ENCODE measurements at places on chromosomes 4 and X.

DNA sequence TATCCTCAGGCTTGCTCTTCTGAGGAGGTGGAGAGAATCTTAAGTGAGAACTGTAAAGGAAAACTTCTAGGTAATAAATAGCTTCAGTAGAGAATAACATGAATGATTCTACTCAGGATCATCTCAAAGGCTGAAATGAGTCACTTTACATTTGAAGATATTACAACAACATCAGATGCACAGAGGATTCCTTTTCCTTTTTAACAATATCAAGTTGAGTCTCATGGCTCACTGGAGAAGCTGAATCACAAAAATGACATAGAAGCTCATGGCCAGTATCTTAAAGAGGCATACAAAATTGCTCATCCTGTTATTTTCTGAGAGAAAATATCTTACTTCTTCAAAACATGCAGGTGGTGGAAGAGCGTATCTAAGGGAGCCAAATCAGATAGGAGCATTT is 72.5 kb upstream of the EMCN start:
- no peak for DNase-seq

DNA sequence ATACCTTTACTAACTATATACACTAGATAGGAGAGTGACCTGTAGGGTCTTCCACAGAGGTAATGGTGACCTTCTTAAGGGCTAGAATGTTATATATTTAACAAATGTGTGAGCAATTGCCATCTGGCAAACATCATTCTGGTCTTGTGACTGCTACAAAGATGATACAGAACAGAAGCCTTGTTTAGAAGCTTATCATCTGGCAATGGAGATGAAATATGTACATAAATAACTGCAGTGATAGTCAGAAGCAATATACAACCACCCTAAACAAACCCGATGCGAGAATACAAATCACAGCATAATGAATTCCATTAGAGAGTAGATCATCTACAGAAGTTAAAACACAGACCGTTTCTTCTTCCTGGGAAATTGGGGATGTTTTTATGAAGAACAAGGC is 952.7 kb upstream of the SLIT2 start:
- no peak for DNase-seq

DNA sequence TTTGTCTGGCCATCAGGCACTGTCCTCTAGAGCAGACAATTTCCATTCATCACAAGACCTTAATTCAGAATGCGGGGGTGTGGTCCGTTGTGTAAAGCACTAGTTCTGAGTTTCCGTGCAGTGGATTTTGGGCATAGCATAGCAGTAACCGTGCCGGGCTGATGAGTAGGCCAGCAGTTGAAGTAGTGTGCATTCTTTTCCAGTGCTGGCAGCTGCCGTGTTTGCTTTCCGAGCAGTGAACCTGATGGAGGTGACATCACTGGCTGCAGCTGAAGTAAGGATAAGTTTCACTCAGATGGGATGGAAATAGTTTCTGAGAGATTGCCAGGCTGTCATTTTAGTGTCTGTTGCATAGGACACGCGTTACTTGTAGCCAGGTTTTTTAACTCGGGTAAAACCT is 107.0 kb upstream of the STIM2 start:
- no peak for DNase-seq

- DNase-seq: no peak
Observed at GRCh38 chr4:11348449-11349088, 80.1 kb downstream of the HS3ST1 start.

- DNase-seq: no peak
Observed at GRCh38 chr4:14269824-14270223, 642.3 kb upstream of the BOD1L1 start.

DNA sequence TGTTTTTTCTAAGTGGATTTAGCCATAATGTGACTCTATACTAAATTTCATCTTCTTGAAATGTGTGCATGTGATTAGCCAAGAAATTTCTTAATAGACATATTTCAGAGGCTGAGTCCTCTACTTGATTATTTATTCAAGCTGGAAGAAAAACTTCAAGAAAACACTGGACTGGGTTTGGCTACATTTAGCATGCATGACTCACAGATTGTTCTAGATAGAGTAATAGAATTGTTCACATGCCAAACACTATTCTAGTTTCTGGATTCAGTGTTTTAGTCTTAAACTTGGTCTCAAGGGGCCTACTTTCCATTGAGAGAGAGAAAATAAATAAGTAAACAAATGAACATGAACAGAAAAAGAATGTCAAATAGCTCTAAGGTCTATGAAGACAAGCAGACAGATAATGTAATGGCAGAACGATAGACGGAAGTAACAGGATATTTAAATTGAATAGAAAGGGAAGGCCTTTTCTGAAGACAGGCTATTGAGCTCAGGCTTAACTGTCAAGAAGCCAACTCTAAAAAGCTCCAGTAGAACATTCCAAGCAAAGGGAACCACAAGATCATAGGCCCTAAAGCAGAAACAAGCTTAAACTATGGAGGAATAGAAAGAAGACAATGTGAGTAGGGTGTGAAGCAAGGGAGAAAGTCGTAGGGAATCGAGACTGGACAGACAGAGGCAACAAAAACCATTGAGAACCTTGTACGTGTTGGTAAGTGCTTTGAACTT is 104.6 kb downstream of the TMEM144 start:
- no peak for DNase-seq

GRCh38 chr4:98358630-98359248 is 97.6 kb downstream of the RAP1GDS1 start:
- no peak for DNase-seq

DNA sequence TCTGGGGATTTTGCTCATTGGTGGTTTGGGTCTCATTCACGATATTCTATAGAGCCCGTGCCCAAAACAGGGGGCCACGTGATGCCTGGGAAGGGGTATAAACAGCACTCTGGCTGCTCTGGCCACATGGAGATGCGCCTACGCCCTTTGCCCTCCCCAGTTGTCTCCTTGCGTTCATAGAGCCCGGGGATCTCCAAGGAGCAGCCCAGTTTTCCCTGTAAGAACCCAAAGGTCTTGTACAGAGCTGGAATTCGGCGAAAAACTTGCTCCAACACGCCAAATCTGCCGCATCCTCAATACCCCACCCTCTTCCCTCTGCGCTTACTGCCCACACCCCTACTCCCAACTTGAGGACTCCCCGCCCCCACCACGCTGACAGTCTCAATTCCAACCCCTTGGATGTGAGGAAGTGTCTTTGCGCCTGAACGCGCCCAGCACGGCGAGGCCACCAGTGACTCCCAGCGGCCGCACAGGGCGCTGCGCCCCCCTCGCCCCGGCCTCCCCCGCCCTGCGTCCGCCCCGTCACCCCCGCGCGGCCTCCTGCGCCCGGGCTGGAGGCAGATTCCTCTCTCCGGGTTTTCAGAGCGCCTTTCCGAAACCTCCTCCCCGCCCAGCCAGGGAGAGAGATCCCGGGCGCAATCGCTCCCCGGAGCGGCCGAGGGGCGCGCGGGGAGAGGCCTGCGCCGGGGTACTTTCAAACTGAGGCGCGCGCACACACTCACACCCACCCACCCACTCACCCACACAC is at the start of gene NHS:
TSS of gene NHS (plus strand) at position 582 of the 748 bp plus-strand sequence. CDS start 558 bp downstream, outside the sequence.
- DNase-seq: no peak

DNA sequence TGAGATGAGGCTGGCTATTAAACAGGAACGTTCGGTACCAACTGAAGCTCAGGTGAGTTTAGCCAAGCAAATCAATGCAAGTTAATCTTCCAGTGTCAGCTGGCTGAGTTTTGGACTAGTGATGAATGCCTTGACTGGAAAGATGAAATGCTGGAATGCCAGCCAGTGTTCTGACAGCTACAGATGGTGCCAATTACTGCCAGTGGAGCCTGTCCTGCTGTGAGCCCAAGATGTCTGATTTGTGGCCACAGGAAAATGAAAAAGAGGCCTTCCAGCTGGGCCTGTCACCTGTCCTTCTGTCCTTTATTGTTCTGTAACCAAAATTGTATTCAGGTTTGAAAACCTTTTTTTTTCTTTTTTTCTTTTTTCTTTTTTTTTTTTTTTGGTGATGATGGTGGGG is 223.1 kb downstream of the AFF2 start:
- DNase-seq: no peak

- no peak for DNase-seq
Observed at GRCh38 chr4:81319657-81320056, 104.6 kb upstream of the PRKG2 start.

DNA sequence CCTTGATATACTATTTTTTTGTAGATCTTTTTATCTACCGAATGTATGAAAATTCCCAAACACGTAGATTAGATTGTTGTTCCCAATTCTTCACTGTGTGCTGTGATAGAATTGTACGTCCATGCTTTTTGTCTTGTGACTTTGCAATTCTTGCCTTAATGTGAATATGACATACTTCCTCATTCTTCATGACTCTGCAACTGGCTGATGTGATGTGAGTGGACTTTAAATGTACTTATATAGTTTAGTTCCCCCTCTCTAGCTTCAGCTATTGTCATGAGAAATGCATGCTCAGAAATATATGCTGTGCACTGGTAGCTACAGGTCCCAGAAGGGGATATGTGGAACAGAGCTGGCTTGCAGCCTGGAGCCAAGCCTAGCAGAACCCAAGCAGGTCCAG is 89.4 kb downstream of the FTHL17 start:
- no peak for DNase-seq

DNA sequence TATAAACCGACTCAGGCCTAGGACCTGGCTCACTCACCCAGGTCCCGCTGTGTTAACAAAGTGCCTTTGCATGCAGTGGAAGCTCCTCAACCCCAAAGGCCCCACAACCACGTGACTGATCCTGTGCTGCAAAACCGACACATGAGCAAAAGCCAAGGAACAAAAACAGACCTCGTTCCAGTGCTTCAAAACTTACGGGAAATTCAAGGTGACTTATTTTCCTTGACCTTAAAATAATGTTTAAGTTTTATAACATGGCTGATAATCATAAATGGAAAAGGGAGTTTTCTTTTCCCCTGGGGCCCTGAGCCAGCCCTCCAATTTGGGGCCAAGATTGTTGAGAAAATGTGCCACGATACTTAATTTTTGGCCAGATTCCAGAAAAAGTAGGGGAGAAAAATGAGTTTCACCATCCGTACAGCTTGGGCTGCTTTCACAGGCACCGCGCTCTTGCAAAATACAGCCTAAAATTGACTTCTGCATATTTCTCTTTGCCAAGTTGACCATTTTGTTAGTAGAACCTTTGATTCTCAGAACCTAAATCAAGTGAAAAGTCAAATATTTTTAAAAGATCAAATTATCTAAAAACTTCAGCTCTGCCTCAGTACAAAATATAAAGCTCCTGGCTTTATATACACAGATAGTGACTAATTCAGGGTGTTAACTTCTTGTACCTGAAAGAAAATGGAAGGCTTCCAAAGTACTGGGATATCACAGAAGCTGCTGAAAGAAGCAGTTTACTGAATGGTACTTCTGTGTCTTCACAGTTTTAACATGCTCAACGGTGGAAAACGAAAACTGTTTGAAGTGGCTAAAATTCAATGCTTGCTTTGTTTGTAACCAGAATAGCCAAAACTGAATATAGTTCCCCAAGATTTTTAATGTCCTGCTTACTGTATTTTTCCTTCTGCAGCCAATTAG is 93.8 kb downstream of the APBB2 start:
- DNase-seq: no peak

- DNase-seq: no peak
Observed at GRCh38 chrX:153684467-153685155, 3.1 kb upstream of the SLC6A8 start.

DNA sequence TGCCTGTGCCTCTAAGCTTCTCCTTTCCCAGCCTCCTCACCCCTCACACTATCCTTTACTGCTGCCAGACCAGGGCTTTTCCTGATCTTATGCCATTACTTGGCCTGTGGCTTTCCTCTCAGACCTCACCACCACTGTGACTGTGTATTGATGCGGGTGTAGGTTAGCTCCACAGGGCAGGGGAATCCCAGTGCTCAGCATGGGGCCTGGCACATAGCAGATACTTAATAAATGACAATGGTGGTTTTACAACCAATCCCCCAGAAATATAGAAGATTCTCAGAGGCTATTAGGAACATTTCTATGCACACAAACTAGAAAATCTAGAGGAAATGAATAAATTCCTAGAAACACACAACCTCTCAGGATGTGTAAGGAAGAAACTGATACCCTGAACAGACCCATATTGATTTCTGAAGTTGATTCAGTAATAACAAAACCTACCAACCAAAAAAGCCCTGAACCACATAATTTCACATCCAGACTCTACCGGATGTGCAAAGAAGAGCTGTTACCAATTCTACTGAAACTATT is 129.6 kb upstream of the QRFPR start:
- DNase-seq: no peak

- no peak for DNase-seq
Observed at GRCh38 chr4:38311495-38312126, 351.4 kb downstream of the PTTG2 start.

GRCh38 chrX:41118156-41118555 is 32.9 kb downstream of the USP9X start:
- DNase-seq: no peak

- no peak for DNase-seq
Observed at GRCh38 chr4:79325864-79326328, at the start of gene NAA11. TSS of gene NAA11 (minus strand) at chr4:79326061. CDS start at chr4:79325877, 184 bp downstream.

GRCh38 chr4:86122404-86122803 is 237.4 kb downstream of the MAPK10 start:
- DNase-seq: no peak

- DNase-seq: no peak
Observed at GRCh38 chr4:66297703-66298102, 627.4 kb upstream of the EPHA5 start.

GRCh38 chr4:168028568-168028967 is 63.8 kb upstream of the ANXA10 start:
- no peak for DNase-seq

DNA sequence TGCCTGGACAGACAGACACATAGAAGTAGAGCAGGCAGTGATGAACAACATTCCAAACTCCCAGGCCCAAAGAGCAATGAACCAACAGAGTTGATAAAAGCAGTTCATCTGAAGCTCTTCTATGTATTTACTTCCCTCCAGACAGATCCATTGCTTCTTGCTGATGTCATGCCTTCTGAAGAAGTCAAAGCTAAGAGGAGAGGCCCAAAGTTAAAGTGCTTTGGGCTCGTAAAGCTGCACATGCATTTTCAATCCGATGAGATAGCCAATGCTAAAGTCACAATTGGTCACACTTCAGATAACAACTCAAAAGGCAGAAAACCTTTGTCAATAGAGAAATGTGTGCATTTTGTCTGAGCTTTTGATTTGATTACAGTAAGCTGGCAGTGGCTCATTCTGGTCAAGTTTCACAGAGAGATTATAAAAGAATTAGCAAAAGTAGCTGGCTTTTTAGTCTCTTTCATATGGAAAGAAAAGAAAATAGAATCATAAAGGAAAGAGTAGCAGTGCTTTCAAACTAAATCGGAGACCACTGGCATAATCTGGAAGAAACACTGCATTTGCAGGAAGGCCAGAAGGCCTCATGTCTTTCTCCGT is 82.0 kb downstream of the GPC4 start:
- DNase-seq: no peak

- no peak for DNase-seq
Observed at GRCh38 chrX:50081282-50081889, 119.4 kb downstream of the AKAP4 start.

GRCh38 chrX:1673337-1673736 is 58.5 kb downstream of the ASMT start:
- no peak for DNase-seq

DNA sequence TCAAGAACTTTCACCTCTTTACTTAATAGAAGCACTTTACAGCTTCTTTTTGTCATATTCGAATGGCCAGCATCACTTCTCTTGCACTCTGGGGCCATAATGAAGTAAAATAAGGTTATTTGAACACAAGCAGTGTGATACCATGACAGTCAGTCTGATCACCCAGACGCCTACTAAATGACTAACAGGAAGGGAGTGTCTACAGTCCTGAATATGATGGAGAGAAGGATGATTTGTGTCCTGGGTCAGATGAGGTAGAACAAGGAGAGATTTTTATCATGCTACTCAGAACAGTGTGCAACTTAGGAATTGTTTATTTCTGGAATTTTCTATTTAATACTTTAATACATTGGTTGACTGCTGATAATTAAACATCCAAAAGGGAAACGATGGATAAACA is 284.2 kb upstream of the F9 start:
- DNase-seq: no peak
